ENCODE measurements at places on chromosomes 11 and 22.

DNA sequence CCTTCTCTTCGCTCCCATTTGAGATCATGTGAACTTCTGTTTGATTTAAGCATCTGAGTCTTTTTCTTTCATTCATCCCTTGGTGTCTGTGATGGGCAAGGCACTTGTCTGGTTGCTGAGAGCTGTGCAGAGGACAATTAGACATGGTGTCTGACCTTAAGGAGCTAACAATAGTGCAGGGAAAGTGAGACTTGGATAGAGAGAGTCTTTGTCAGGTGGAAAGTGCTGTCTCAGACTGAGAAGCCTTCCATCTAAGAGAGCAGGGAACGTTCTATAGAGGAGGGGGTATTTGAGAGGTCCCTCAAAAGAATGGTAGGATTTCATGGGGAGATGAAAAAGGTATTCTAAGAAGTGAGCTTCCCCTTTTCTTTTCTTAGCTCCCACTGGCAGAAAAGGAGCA is 14.1 kb downstream of the MICAL3 start:
- no peak for DNase-seq

GRCh38 chr11:110217223-110217877 is 79.1 kb downstream of the RDX start:
- DNase-seq: no peak

- DNase-seq: no peak
Observed at GRCh38 chr11:35954205-35954604, 10.3 kb downstream of the LDLRAD3 start.

DNA sequence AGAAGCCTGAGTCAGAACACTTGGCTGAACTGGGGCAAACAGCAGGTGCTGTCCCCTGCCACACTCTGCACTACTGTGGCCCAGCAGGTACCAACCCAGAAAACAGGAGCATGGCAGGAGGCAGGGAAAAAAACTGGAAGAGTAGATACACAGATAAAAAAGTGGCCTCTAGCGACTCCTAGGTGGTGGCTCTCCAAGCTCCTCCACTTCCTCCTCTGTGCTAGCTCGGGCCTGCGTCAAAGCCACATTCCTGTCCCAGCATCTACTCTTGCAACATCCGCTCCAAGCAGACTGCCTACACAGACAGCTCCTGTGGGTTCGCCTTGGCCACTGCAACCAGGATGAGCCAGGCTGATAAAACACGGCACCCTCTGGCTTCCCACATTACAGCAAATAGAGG is 6.9 kb downstream of the OR8B12 start:
- no peak for DNase-seq

- DNase-seq: no peak
Observed at GRCh38 chr11:32055861-32056260, 35.0 kb upstream of the RCN1 start.

GRCh38 chr11:104327861-104328511 is 164.0 kb upstream of the PDGFD start:
- DNase-seq: no peak

GRCh38 chr22:24051028-24051427 is 39.9 kb downstream of the CABIN1 start:
- DNase-seq: no peak

DNA sequence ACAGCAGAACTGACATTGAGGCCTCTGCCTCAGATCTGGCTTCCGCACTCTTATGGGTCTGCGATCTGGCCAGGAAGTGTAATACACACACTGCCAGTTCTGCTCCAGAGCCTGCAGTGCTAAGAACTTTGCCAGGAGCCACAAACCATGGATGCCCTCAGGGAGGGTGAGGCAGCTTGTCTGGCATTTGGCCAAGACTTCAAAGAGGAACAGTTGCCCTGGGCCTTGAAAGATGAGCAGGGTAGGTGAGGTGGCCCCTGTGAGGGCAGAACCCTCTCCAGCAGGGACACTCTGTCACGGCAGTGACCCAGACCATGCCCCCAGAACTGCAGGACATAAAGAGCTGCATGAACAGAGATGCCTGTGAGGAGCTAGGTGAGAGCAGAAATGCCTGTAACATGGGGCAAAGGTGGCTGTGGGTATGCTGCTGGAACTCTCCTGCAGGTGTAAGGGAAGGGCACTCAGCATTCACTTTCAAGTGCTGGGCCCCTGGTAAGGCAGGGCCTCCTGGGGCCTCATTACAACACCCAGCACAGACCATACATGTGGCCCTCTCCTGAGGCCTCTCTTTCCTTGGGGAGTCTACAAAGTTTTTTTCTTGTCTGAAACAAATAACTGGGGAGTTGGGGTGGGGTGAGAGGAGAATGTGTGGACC is 47.3 kb downstream of the NEU3 start:
- no peak for DNase-seq

GRCh38 chr11:66920978-66921784 is 37.0 kb downstream of the PC start:
- DNase-seq: no peak

DNA sequence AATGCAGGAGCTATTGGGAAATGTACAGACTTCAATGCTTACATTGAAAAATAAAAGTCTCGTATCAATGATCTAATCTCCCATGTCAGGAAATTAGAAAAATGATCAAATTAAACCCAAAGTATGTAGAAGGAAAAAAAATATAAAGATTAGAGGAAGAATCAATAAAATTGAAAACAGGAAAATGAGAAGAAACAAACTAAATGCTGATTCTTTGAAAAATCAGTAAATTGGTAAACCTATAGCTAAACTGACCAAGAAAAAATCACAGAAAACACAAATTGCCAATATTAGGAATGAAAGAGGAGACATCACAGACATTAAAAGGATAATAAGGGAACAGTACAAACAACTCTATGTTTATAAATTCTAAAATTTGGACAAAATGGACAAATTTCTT is 11.8 kb downstream of the OR2AT4 start:
- no peak for DNase-seq

GRCh38 chr11:64003807-64004589 is 17.8 kb downstream of the OTUB1 start:
- DNase-seq: no peak

GRCh38 chr11:59668188-59668949 is 468 bp downstream of the PATL1 start:
- peak; percentile 41 for DNase-seq

GRCh38 chr11:8699903-8700302 is 17.3 kb downstream of the RPL27A start:
- no peak for DNase-seq

DNA sequence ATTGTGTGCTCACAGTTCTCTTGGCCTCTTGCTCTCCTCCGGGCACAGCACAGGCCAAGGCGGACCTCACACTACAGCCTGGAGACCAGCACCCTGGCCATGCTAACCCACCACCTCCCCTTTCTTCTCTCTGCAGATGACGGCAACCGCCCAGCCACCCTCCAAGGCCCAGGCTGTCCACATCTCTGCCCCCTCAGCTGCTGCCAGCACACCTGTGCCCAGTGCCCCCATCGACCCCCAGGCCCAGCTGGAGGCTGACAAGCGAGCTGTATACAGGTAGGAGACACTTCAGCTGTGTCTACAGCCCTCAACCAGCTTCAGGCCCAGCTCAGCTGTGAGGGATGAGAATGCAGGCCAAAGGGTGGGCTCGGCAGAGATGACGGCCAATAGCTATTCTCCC is 128.4 kb downstream of the FEZ1 start:
- DNase-seq: no peak

- DNase-seq: no peak
Observed at GRCh38 chr11:134158023-134158422, 65.7 kb downstream of the NCAPD3 start.

DNA sequence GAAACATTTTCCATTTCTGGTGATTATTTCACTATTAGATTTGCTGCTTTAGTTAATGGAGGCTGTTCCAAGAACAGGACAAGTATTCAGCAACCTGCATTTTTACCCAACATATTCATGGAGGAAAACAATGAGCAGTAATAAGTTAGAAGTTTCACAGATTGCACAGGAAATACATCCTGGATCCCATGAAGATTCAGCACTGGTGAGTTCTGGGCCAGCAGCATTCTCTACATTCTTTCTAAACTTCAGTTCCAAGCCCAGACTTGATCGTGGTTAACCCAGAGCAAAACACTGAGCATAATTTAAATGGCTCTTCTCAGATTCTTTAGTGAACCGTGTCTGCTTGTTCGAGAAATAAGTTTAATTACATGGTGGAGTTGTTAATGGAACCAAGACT is 3.8 kb downstream of the FJX1 start:
- no peak for DNase-seq

GRCh38 chr11:33258631-33259205 is 1.5 kb downstream of the HIPK3 start:
- DNase-seq: no peak

- DNase-seq: peak; percentile 18
Observed at GRCh38 chr11:116927163-116927974, 89.9 kb upstream of the APOA1 start.

DNA sequence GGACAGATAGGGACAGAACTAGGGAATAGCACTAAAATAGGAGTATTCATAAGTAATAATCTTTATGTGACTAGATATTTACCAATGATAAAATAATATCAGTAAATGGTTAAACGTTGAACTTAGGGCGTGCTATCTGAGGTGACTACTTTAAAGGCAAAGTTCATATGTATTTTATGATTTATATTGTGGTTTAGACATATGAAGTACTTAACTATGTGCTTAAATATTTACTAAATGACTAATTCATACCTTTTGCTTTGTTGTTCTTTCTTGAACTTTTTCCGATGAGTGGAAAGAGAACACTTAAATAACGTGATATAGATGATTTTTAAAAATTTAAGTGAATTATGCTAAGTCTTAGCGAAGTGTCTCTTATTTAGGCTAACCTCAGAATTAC is 14.7 kb downstream of the LUZP2 start:
- DNase-seq: no peak

GRCh38 chr11:74135127-74135840 is 35.5 kb downstream of the C2CD3 start:
- DNase-seq: no peak

DNA sequence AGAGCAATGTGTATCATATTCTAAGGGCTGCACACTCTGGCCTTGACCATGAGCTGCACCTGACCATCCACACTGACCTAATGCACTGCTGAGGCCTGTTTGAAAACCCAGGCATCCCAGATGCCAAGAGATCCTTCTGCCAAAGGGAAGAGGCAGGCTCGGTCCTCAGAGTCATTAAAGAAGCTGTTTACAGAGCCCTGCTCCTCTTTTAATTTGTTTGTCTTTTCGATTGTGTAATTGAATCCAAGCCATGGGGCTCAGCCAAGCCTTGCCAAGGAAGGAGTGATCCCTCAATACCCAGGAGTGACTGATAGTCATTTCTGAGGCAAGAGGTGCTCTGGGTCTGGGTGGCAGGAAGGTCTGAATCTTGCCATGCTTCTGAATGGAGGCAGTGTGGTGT is 94.5 kb upstream of the ISX start:
- DNase-seq: no peak

DNA sequence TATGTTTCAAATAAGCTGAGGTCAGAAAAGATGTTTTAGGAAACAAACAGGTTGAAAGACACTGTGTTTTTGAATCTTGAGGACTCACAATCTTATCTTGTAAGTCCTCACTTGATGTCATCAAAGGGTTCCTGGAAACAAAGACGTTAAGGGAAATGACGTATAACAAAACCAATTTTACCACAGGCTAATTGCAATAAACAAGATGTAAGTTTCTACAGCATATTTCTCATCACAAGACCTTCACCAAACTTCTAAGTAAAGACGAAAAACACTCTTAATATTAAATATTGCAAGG is 433.5 kb upstream of the FAT3 start:
- no peak for DNase-seq

DNA sequence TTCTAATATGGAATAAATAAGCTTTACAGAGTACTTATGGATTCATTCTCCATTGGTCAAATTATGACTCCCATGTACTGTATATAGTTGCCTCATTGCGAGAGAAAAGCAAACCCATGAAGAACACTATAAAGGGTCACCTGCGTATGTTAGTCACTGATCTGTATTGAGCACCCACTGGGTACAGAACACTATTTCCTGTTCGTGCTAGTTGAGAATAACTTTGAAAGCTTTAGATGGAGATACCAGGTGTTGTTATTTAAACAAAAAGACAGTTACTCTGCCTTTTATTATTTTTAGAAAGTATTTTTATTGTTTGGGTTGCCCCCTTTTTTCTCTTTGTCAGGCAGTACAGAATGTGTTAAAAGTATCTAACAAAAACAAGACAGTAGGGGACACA is 79.9 kb downstream of the DEUP1 start:
- DNase-seq: no peak

GRCh38 chr22:30855266-30855665 is 113.3 kb downstream of the MORC2 start:
- no peak for DNase-seq

- DNase-seq: no peak
Observed at GRCh38 chr22:23834793-23835483, 3.9 kb downstream of the DERL3 start.

- DNase-seq: no peak
Observed at GRCh38 chr22:48167238-48167637, 1404.8 kb downstream of the TBC1D22A start.

GRCh38 chr22:45072322-45072903 is 62.6 kb upstream of the PHF21B start:
- no peak for DNase-seq

- DNase-seq: no peak
Observed at GRCh38 chr11:14258221-14258935, 100.6 kb downstream of the RRAS2 start.

GRCh38 chr22:30628491-30628890 is 7.1 kb upstream of the SLC35E4 start:
- no peak for DNase-seq

DNA sequence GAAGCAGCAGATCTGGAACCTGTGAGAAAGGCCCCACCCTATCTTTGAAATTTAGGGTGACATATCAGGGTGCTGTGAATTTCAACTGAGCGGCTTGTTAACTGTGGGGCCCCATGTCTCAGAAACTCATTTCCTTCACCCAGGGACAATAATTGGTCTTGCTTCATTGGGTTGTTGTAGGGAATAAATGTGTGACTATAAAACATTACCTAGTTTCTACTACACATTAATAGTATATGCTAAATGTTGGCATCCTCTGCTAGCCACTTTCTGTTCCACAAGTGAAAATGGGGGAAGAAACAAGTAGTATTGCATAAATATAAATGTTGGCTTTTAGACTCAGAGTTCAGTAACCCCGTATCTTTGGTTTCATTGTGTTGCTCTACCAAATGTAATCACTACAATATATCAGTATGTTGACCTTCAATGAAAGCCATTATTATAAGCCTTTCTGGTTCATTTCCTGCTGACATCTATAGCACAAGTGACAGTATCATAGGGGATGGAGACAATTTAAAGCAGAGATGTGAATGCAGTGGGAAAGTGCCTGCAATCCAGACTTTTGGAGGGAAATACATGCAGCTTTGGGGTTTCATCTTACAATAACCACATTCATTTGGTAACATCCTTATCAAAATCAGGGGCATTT is 905.5 kb upstream of the RAG2 start:
- DNase-seq: no peak

DNA sequence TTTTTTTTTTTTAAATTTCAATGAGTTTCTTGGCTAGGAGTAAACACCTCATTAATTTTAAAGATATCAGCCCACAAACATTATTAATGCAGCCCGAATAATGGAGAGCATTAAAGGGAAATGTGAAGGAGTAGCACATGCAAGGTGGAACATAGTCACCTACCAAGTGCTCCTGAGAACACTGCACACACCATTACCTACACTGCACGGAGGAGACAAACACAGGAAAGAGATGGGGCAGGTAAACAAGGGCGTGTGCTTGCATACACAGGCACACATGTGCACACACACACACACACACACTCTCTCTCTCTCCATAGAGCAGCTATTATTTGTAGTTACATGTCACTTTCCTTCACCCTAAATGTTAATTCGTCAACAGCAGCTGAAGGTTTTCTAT is 30.2 kb downstream of the HTR3B start:
- no peak for DNase-seq

All from activated naive CD8-positive, alpha-beta T cell treated with anti-CD3 and anti-CD28 coated beads, Interleukin-2, amount 50 U/mL, for 16 hours (primary cell).